ENCODE measurements at places on chromosomes 11 and 22.

DNA sequence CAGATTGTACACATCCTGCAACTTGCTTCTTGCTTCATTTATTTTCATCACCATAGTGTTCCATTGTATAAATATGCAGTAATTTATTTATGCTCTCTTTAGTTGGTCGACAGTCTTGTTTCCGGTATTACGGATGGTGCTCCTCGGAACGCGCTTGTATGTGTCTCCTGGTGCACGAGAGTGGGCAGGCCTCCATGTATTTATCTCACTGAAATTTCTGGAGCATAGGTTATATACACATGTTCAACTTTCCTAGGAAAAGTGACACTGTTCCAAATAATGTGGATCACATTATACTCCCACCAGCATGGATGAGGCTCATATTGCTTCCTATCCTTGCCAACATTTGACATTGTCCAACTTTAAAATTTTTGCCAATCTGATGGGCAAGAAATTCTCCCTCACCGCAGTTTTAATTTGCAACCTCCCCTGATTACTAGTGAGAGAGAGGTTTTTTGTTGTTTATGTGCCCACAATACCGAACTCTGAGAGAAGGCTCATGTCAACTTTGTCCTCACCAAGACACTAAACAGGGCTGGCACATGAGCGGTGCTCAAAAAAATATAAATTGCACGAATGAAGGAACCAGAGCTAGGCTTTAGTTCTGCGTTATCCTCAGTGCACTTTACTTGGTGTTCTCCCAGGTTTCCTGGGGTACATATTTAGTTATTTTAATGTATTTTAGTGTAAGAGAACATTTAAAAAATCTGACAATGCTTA is 3.8 kb downstream of the CSNK2A3 start:
- DNase-seq, result no peak

DNA sequence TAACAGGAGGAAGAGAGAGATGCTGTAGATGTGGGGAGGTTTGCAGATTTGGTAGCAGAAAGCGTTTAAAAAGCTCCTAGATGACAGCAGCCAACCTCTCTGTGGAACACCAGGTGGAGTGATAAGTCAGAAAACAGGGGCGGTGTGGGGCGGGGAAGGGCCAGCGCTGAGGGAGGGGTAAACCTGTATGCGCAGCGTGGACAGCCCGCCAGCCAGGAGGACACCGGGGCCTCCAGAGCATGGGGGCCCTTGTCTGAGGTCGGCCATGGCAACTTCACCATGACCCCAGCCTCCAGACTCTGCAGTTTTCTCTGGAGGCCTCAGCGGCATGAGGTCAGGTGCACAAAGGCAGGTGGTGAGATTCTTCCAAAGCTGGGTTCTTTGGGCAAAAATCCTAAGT is 423.7 kb downstream of the BRD1 start:
- DNase-seq, result no peak

DNA sequence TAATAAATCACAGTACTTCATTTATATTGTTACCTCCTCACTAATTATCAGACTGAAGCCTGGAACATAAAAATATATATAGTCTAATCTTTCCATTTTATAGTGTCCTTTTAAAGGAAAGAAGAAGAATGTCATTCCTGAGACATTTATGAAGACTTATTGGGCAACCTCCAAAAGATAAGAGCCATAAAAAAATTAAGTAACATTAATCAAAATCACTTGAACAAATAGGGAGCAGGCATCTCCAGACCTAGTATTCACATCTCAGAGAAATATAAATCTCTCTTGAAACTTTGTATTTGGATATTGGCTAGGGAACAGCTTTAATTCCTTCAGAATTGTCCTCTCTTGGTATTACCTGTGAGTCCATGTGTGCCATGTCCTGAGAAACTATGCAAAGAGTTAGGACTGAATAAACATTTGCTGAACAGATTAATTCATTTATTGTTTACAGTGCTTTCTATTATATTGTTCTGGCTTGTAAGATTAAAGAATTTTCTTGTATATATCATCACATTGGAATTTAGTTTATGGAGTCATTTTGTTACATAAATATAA is 530.5 kb upstream of the LRRC4C start:
- no peak for DNase-seq

DNA sequence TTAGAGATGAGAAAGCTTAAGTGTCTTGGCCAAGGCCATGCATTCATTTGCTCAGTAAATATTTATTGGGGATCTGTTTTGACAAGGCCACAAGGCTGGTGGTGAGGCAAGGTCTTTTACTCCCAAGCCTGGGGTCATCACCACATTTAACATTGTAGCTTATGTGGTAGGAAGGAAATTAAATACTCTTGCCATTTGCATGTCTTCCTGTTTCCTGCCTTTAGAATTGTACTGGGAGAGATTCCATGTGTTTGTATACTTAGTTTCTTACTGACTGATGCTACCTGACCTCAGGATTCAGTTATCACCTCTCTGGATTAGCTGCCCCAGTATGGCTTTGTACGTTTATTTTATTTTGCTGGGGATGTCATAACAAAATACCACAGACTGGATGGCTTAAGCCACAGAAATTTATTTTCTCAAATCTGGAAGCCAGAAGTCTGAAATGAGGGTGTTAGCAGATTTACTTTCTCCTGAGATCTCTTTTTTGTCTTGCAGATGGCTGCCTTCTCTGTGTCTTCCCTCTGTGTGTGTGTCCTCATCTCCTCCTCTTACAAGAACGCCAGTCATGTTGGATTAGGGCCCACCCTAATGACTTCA is 44.8 kb downstream of the SPECC1L start:
- no peak for DNase-seq

DNA sequence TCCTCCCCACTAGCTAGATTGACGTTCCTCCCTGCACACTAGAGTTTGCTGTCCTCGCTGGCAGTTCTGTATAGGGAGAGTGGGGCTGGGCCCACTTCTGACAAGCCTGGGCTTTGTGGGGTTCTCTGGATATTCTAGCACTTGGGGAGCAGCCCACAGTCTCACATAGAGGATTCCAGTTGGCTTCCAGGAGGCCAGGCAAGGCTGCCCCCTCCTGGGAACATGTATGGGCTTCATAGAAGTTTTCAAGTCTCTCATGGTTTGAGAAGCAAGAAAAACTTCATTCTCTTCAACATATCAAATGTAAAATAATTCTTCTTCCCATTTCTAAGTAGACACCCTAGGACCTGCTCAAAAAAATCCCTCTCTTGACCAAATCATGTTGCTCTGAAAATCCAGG is 87.5 kb downstream of the NAV2 start:
- no peak for DNase-seq

DNA sequence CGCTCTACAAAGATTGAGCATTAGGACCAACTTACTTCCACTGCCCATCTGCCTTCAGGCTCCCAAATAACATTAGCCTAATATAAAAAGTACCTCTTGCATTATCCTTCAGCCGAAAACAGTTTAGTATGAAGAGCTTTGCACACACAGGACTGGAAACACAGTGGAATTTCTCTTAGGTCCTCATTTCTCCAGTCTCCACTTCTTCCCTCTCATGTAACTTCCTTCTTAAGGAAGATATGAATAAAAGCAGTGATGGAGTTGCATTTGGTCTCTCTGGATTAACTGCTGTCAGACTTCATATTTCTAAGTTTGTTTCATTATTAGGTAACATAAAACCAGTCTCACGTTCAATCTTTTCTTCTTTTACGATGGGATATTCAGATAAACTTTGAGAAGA is 5.6 kb upstream of the MPEG1 start:
- DNase-seq, result no peak

DNA sequence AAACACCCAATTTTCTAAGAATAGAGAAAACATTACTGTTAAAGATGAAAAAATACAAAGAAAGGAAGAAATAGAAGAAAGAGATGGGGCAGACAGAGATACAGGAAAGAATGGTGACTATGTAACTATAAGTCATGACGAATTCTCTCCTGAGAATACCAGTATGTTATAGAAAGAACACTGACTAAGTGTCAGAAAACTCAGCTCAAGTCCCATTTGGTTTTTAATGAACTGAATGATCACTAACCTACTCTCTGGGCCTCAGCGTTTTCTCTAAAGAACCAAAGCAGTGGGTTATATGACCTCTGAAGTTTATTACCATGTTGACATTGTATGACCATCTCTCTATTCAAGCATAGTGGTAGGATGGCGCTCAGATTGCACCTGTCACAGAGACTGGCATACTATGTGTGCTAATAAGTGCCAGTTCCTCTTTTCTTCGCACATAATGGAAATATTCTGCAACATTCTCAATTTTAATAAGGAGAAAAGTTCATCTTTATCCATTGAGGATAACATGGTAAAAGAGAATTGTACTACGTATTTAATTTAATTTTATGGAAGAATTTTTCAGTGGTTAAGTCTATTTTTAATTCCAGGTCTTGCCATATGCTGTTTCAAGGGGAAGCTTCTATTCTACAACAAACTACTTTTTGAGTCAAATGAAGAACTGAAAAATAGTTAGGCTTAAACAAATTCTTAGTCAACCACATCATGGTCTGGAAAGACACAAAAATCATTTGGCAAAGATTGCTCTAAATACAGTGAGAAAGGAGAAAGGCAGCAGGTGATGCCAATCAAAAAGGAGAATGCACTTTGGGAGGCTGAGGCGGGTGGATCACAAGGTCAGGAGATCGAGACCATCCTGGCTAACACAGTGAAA is 25.0 kb upstream of the EED start:
- DNase-seq, result no peak

DNA sequence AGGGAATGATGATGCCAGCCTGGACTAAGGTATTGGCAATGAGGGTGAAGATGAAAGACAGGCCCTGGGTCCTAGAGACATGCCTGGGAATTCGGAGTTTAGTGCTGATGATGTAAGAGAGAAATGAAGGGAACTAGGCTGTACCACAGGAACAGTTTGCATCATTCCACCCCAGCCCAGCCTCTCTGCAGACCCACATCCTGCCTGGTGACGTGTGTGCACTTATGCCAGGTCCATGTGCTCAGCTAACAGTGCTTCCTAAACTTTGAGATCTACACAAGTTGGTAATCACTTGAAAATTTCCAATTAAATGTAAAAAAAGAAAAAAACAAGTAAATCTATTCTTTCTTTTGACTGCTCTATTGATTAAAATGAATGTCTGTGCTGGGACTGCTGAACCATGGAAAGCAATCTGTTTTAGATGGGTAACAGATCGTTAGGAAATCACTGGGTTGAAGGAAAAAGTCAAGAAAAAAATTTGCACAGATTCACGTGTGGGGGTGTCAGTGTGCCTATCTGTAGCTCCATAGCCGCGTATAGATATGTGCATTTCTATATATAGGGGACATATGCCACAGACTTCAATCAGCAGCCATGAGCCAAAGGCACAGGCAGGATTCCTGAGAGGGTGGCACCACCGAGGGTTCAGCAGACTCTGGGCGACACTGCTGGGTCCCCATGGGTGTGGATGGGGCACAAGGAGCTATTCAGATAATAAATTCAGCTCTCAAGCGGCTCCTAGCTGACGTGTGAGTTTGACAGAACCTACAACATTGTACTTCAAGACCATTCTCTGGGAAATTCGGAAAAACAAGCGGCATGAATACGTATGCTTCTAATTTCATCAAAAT is 131.1 kb upstream of the OPCML start:
- no peak for DNase-seq

DNA sequence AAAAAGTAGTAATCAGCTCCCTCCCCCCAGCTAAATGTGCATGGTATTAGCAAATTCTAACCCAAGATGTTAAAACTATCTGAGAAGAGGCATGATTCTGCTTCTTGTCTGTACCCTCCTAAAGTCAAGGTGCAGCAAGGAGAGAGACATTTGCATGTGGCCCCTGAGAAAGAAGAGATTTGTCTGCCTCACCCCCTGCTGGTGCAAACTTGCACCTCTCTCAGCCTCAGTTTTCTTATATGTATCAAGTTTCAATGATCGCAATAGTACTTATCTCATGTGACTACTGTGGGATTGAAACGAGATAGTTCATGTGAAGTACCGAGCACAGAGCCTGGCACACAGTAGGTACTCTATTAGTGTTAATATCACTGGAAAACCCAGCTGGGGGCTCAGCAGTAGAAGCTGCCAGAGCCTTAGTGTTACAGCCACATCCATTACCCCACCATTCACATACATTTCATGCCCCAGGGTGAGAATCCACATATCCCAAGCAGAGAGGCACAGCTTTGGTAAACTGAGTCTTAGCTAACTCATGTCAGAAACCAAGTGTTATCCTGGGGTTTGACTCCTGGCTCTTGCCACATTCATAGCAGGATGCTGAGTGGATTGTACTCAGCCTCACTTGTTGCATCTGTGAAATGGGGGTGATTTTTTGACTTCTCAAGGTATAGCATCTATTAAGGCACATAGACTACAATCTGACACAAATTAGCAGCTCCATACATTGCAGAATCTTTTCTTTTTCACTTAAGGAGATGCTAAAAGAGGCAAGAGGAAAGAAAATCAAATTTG is 24.9 kb downstream of the CD44 start:
- peak; percentile 54 for DNase-seq

DNA sequence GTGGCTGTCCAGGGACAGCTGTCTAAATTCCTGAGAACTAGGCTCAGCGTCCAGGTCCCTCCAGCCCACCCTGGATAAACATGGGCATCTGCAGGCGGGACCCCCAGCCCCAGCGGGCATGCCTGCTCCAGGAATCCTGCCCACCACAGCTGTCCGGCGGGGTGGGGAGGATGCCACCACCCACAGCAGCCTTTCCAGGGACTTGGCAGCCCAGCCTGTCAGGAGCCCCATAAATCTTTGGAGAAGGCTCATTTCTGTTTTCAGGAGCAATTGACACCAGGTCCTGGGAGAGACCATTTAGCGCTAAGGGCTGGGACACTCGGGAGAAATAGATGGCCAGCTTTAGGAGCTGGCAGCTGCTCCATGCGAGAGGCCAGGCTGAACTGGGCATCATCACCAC is 358.9 kb downstream of the CADM1 start:
- no peak for DNase-seq

GRCh38 chr22:41380993-41381328 is 781 bp upstream of the TEF start:
- DNase-seq, result no peak

DNA sequence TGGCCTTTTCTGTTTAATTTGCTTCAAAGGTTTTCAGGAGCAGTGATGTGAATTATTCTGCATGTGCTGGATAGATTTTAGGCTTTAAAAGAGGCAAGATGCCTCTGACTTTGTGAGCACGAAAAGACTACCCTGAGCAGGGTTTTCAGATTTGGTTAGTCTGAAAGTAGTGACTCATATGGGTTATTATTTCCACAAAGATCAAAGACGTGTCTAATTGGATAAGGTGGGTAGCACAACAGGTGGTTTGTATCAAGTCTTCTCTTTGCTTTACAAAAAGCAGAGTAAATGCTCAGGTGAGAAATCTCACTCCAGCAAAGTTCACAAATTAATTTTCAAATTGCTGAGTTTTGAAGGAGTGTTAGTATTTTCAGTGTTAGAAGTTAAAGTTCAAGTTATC is 37.6 kb upstream of the DBX1 start:
- no peak for DNase-seq
